A549 treated with dexamethasone at 1 μM for 4 hours (cell line): ENCODE measurements at places on chromosomes 16 and 17. TPM values are rescaled to one million over a fixed set of nuclear protein-coding genes. Genes with fewer than 3 reads are reported as not detected.

BCL7C gene
- 28.2 to 42.9 TPM (median 40.1 TPM) in 5 replicates for total RNA-seq

GOSR2 gene
- 29.5 to 41.0 TPM (median 37.2 TPM) in 5 replicates for total RNA-seq

FBXW10 gene
- total RNA-seq, result 1.0 to 1.4 TPM (median 1.2 TPM) in 5 replicates

RAPGEFL1 gene
- total RNA-seq, result 1.7 to 3.1 TPM (median 2.9 TPM) in 5 replicates

CDC6 gene
- total RNA-seq, result 48.1 to 56.0 TPM (median 54.6 TPM) in 5 replicates

ODAD4 gene
- total RNA-seq, result 1.1 to 2.1 TPM (median 1.4 TPM) in 5 replicates

SPATA22 gene
- not detected in 5 replicates for total RNA-seq

MRTFB gene
- 9.8 to 18.4 TPM (median 16.4 TPM) in 5 replicates for total RNA-seq

KRT32 gene
- 0.05 to 0.07 TPM (median 0.06 TPM) in 3 of 5 replicates, not detected in the others for total RNA-seq

PRR15L gene
- 2.3 to 3.2 TPM (median 2.8 TPM) in 5 replicates for total RNA-seq

CXCL16 gene
- 13.7 to 21.8 TPM (median 21.1 TPM) in 5 replicates for total RNA-seq

SCARF1 gene
- 0.14 to 0.29 TPM (median 0.21 TPM) in 5 replicates for total RNA-seq

DOC2A gene
- 1.5 to 2.4 TPM (median 1.9 TPM) in 5 replicates for total RNA-seq

CCL13 gene
- total RNA-seq, result not detected in 5 replicates

PDILT gene
- total RNA-seq, result not detected in 5 replicates

NEUROD2 gene
- total RNA-seq, result not detected in 5 replicates

CLEC3A gene
- not detected in 5 replicates for total RNA-seq

OR1A1 gene
- not detected in 5 replicates for total RNA-seq

CFAP97D1 gene
- 0.06 to 0.10 TPM (median 0.07 TPM) in 5 replicates for total RNA-seq

SMURF2 gene
- 22.7 to 31.5 TPM (median 28.8 TPM) in 5 replicates for total RNA-seq

GFOD2 gene
- 14.3 to 17.7 TPM (median 16.4 TPM) in 5 replicates for total RNA-seq

TMUB2 gene
- 32.9 to 41.2 TPM (median 39.6 TPM) in 5 replicates for total RNA-seq

KCNG4 gene
- not detected in 5 replicates for total RNA-seq

MCRIP2 gene
- 16.4 to 33.0 TPM (median 29.6 TPM) in 5 replicates for total RNA-seq

MGAT5B gene
- total RNA-seq, result 13.7 to 21.3 TPM (median 20.9 TPM) in 5 replicates

TSNAXIP1 gene
- total RNA-seq, result 0.25 to 0.67 TPM (median 0.52 TPM) in 5 replicates

NAGPA gene
- total RNA-seq, result 12.1 to 16.8 TPM (median 15.9 TPM) in 5 replicates

CBLN1 gene
- 0.07 to 0.26 TPM (median 0.15 TPM) in 5 replicates for total RNA-seq

SLC38A8 gene
- not detected in 5 replicates for total RNA-seq

HES7 gene
- total RNA-seq, result 2.3 to 4.9 TPM (median 3.7 TPM) in 5 replicates

TLE7 gene
- total RNA-seq, result not detected in 5 replicates

PPP1R27 gene
- 0.19 to 0.42 TPM (median 0.27 TPM) in 5 replicates for total RNA-seq

TPSD1 gene
- not detected in 5 replicates for total RNA-seq

TCAP gene
- 0.53 to 1.1 TPM (median 0.92 TPM) in 5 replicates for total RNA-seq

PYDC1 gene
- not detected in 5 replicates for total RNA-seq

CASKIN2 gene
- 7.3 to 14.5 TPM (median 12.9 TPM) in 5 replicates for total RNA-seq

FDXR gene
- 43.0 to 66.9 TPM (median 58.2 TPM) in 5 replicates for total RNA-seq

IRX3 gene
- 5.2 to 8.1 TPM (median 7.0 TPM) in 5 replicates for total RNA-seq

PRSS33 gene
- total RNA-seq, result not detected in 5 replicates

ETV4 gene
- total RNA-seq, result 53.6 to 68.6 TPM (median 65.1 TPM) in 5 replicates

OR3A1 gene
- total RNA-seq, result not detected in 5 replicates

AIPL1 gene
- not detected in 5 replicates for total RNA-seq

DPEP1 gene
- 0.79 to 1.6 TPM (median 1.4 TPM) in 5 replicates for total RNA-seq

SCIMP gene
- total RNA-seq, result not detected in 5 replicates

C16orf96 gene
- total RNA-seq, result 0.04 to 0.06 TPM (median 0.06 TPM) in 5 replicates

ACSM3 gene
- 3.4 to 6.0 TPM (median 4.7 TPM) in 5 replicates for total RNA-seq

NOG gene
- 0.67 to 0.88 TPM (median 0.84 TPM) in 5 replicates for total RNA-seq

ZG16B gene
- total RNA-seq, result 0.60 to 0.98 TPM (median 0.66 TPM) in 5 replicates

KCNJ12 gene
- total RNA-seq, result 1.5 to 2.1 TPM (median 1.9 TPM) in 5 replicates

KRT16 gene
- 0.83 to 1.5 TPM (median 1.4 TPM) in 5 replicates for total RNA-seq

KRT40 gene
- total RNA-seq, result not detected in 5 replicates

MYH13 gene
- 0.01 TPM in 2 of 5 replicates, not detected in the others for total RNA-seq
